Motor neuron (in vitro differentiated cells): ENCODE measurements at places on chromosomes 7 and 10. TPM values are rescaled to one million over a fixed set of nuclear protein-coding genes. Genes with fewer than 3 reads are reported as not detected.
A peak's percentile ranks its signal among the peaks of the same experiment; 100 is the strongest.

DNA sequence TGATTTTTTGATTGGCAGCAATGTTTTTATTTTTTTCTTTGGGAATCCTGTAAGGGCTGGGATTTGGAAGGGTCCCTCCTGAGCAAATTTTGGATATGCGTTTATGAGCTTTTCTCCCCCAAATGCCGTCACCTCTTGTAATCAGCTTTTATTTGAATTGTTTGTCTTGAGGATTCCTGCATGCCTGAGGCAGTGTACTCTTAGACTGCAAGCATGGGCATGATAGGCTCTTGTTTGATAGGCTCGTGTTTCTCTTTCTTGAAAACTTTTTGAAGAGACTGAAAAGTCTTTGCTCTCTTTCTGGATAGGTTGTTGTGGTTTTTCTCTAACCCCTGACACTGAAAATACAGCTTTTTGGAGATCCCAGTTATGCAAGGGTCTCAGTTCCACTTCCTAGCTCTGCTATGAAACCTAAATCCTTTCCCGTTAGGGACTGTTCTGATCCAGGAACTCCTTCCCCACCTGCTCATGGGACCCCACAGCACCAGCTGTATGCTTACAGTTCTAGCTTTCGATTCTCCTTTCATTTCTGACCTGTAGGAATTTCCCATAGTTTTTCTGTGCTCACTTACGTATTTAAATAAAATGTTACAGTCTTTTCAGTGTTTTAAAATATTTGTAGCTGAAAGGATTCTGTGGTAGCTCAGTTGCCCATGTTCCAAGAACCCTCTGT, 17.2 kb downstream of the TSPAN13 start:
- no peak for ATAC-seq

Gene CHST15
- total RNA-seq, result 25.7 and 26.5 TPM in 2 replicates

GRCh38 chr7:12730523-12730922, 43.1 kb downstream of the ARL4A start:
- no peak for ATAC-seq

GRCh38 chr7:2807845-2808772, 36.0 kb downstream of the GNA12 start:
- ATAC-seq, result peak; percentile 77

Gene GIMAP8
- 0.05 and 0.11 TPM in 2 replicates for total RNA-seq

Gene AMPH
- total RNA-seq, result 33.9 and 38.4 TPM in 2 replicates

DNA sequence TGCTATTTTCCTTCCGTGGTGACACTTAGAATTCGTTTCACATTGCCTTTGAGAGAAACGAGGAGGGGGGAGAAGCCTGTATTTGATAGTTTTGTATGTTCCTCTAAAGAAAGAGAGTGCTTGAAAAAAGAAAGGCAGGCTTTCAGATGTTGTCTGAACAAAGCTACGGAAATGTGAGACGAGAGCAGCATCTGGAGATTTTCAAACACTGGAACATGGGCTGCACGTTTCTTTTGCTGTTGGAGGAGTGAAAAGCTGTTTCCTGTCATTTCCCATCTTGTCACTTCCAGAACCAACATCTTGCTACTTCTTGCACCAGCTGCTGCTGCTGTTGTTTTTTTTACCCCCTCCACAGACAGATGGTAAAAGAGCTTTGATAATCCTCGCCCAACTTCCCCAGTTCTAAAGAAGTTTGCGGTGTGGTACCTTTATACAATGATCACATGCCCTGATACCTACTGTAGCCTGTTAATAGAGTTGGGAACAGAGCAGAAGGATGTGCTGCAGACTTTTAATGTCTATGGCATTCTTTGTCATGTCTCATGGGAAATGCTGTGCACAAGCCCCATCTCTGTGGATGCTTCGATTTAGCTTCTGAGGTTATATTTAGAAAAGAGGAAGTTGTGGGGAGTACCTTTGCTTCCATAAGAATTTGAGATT, 408.1 kb downstream of the AUTS2 start:
- ATAC-seq, result no peak

DNA sequence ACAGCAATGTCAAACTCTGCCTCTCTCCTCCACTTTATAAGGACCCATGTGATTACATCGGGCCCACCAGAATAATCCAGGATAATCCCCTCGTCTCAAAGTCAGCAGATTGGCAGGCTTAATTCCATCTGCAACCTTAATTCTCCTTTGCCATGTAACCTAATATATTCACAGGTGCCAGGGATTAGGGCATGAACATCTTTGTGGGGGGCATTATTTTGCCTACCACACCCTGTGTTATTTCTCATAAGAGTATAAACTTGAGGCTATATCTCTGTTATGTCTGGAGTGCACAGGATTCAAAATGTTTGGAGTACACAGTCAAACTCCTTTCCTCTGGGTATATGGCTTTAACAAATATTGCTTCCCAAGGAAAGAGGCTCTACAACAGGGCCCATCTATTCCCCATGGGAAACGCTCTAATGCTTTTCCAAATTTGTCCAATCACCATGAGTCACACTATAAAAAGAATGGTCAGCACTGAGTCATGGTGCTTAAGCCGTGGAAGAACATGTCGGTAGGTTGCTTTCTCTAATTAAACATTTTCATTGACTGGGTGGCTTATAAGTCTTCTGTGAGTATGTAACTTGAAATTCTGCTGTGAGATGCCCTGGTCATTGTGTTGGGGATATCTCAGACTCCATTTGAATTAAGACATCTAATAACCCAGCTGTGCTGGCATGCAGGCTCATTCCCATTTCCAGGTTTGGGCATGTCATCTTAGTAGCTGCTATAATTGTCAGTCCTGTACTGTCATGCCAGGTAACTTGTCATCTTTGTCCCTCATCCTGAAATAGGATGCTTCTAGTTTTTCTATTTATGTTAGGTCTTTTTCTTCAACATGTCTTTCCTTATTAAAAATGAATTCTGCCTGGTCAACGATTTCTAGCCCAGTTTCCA, 11.5 kb upstream of the AKR1B10 start:
- peak; percentile 72 for ATAC-seq

DNA sequence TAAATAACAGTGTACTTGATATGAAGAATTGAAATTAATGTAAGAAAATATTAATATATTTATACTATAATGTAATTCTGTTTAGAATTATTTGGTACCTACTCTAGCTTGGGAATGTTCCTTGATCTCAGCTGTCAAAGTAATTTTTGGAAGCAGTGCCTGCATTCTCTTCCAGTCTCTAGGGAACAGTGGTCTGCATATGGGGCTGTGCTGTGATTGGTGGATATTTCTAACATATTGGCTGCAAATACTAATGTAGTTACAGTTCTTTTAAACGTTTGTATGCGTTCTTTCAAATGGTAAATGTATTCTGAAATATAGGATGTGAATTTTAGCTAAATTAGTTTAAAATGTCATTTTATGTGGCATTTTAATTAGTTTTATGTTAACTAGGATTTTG, 87.2 kb downstream of the PHF14 start:
- ATAC-seq, result no peak

Gene H2BK1
- total RNA-seq, result not detected in 2 replicates

GRCh38 chr7:15674586-15674985, 11.9 kb downstream of the MEOX2 start:
- ATAC-seq, result no peak
